AG04450 (cell line): ENCODE measurements at places on chromosomes 12 and 14. TPM values are rescaled to one million over a fixed set of nuclear protein-coding genes. Genes with fewer than 3 reads are reported as not detected.

The HHIPL1 gene
- 1.1 and 1.2 TPM in 2 replicates for polyA plus RNA-seq

The KRT3 gene
- polyA plus RNA-seq: not detected in 2 replicates

The CMTM5 gene
- 0.37 and 0.47 TPM in 2 replicates for polyA plus RNA-seq

The SLC25A29 gene
- 21.3 and 26.1 TPM in 2 replicates for polyA plus RNA-seq

The DNAH10 gene
- 8.6 and 9.1 TPM in 2 replicates for polyA plus RNA-seq

The NEK9 gene
- 72.4 and 82.3 TPM in 2 replicates for polyA plus RNA-seq

The IRAK3 gene
- polyA plus RNA-seq: 2.9 and 3.4 TPM in 2 replicates

The ACSM4 gene
- not detected in 2 replicates for polyA plus RNA-seq

The RDH12 gene
- polyA plus RNA-seq: not detected in 2 replicates

The AGAP2 gene
- polyA plus RNA-seq: 0.02 and 0.06 TPM in 2 replicates

DNA sequence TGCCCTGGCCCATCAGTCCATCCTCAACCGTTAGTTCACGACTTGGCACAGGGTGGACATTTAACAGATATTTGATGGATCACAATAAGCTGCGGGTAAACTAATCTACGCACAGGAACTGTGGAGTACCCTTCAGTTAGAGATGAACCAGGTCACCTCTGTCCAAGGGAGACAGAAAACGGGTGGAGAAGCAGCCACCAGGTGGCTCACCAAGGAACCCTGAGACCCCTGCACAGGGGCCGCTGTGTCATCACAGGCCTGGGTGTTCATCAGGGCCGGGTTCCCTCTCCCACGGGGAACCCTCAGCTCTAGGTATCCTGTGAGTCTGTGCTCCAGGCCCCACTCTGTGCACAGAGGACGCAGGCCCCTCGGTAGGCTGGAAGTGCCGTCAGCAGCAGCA lies 122.2 kb downstream of the PIWIL1 start:
- DNase-seq: no peak

- no peak for DNase-seq
Measured at GRCh38 chr14:75331471-75331870, 52.8 kb downstream of the FOS start.

DNA sequence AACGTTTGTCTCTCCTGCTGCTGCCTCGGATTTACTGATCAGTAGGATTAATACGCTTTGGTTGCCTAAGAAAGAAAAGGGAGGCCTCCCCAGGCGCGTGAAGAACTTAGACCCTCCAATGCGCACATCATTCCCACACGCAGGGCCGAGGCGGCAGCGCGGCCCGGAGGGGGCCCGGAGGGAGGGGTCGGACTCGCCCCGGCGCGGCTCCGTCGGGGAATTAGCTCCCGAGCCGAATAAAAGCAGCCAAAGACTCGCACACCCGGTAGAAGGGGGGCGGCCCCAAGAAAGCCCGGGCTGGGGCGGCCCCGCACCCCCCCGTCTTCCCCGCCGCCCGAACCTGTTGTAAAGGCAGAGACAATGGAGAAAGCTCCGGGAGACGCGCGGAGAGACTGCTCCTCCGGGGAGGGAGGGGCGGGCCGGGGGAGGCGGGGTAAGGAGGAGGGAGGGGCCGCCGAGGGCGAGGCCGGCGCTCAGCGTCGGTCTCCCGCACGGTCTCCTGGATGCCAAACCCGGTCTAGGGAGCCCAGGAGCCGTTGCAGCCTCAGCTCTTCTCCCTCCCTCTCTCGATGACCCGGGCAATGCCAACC lies at the start of gene NELL2:
TSS of gene NELL2 (minus strand) at position 362 of the 590 bp plus-strand sequence. CDS start 446 bp downstream, outside the sequence.
- DNase-seq: no peak

DNA sequence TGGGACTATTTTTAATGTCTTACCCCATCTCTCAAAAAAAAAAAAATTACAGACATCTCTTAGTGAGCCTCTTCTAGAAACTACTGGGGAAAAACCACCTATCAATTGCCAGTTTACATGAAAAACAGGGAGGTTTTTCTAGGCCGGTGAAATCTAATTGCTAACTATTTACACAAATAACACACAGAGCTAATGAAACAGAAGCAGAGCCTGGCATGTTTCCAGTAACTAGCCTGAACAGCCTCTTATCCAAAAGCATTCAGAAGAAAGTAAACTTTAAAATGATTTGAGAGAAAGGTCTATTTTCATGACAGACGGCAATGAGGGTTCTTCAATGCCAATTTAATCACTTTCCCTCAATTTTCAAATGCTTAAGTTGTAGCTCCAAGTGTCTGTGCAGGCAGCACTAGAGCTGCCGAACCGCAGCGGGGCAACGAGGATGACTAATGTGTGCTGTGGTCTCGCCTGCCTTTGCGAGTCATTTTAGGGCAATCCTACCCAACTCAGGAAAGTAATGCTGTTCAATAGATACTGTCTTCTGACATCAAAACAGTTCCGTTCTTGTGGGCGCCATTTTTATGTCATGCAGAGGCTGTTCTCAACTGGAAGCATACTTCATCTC lies 84.6 kb downstream of the SETD3 start:
- DNase-seq: no peak

DNA sequence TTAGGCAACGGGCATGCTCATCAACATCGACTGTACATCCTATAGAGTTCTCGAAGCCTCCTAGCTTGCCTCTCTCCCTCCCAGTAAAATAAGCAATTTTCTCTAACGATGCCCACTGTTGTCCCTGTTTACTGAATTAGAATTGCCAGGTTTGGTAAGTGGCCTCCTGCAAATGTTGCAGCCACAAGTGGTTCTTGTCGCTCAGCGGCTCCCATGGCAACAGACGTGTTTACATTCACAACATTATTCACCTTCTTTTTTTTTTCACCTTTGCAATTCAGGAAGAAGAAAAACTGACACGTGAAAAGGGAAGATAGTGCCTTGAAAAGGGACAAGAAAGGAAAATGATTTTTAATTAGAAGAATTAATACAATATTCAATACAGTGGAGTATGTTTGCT lies 100.9 kb upstream of the PKP2 start:
- DNase-seq: no peak

GRCh38 chr14:92754966-92755365 lies 6.5 kb upstream of the LGMN start:
- no peak for DNase-seq

- DNase-seq: peak; percentile 44
Measured at GRCh38 chr14:39232554-39233415, 930 bp upstream of the MIA2 start.

- peak; percentile 34 for DNase-seq
Measured at GRCh38 chr14:75088566-75089373, 19.3 kb downstream of the ZC2HC1C start.

GRCh38 chr12:31003861-31004640 lies 69.6 kb upstream of the DDX11 start:
- DNase-seq: no peak

DNA sequence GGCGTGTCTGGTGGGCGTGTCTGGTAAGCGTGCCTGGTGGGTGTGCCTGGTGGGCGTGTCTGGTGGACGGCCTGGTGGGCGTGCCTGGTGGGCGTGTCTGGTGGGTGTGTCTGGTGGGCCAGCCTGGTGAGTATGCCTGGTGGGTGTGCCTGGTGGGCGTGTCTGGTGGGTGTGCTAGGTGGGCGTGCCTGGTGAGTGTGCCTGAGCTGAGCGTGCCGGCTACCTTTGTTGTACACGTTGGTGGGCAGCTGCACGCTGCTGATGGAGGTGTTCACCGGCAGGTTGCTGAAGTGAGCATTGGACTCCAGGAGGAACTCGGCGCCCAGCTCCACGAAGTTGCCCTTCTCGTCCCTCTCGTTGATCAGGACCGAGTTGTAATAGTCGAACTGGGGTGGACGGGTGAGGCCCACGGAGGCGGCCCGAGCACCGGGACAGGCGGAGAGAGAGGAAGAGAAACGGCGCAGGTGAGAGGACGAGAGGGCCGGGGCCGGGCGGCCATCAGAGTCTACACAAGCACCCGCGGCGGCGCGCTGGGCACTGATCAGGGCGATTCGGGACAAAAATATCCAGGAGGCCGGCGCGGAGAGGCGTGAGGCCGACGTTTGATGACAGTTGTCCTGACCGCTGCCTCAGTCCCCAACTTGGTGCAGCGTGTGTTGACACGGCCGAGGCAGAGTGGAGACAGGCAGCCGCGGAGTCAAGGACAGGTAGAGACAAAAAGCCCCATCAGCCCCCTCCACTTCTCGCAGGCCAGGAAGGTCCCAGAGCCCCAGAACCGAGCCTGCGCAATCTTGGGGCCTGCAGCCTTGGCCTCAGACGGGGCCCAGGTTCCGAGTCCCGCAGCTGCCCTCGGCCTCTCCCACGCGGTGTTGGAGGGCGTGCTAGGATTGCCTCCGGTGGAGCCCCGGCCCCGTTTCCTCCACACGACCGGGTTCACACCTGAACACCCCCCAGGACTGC lies 10.5 kb downstream of the CACNA2D4 start:
- DNase-seq: no peak

- DNase-seq: no peak
Measured at GRCh38 chr12:4089121-4089606, 184.4 kb upstream of the CCND2 start.

DNA sequence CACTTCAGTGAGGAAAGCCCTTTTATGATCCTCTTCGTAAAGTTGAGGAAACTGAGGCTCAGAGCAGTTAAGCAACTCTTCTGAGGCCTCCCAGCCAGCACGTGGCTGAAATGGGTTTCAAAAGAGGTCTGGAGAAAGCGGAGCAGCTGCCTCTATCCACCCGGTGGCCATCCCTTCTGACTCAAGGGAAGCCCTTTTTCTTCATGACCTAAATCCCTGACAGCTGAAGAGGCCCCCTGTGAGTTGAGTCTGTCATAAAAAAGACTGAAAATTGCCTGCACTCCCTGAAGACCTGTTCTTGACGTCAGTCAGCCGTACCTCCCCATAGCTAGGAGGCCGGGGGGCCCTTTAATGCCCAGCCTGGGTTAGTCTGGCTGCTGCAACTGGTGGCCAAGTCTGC lies 10.7 kb downstream of the CMKLR1 start:
- DNase-seq: no peak

DNA sequence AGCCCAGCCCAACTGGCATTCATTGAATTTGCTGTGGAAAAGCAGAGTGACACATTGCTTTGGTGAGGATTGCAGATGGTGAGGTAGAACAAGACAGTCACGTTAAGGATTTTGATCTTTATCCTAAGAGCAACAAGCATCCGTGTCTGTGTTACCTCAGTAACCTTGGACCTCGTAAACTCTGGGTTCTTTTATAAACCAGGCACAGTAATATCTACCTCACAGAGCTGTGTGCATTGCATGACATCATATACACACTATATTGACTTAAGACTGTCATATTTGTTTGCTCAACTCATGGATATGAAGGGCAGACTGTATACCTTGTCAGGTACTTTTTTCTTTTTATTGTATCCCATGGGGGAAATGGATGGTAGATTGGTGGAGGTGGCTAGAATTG lies 156.2 kb downstream of the ETV6 start:
- no peak for DNase-seq

DNA sequence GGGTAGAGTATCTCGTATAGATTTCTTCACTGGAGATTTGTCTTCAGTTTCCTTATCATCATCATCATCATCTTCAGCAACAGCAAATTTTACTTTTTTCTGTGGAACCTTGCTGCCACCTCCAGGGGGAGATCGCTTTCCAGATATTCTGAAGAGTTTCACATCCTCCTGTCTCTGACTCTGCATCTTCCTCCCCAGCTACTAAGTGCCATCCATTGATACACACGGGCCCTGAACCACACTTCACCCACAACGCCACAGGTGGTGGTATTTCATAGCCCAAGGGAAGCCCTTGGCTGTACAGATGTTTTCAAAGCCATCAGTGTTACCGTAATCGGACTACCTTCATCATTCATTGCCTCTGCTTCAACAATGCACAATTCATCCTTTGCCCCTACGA lies 82.2 kb downstream of the PPP2R5C start:
- DNase-seq: no peak
